Activated CD4-positive, alpha-beta T cell treated with anti-CD3 and anti-CD28 coated beads for 1 hour (primary cell): ENCODE measurements at places on chromosomes 5 and 9.

- DNase-seq, result no peak
These were observed 440.8 kb upstream of the PIK3R1 start for GRCh38 chr5:67774786-67775185.

- no peak for DNase-seq
These were observed 61.4 kb upstream of the ZSWIM6 start for GRCh38 chr5:61270510-61271165.

DNA sequence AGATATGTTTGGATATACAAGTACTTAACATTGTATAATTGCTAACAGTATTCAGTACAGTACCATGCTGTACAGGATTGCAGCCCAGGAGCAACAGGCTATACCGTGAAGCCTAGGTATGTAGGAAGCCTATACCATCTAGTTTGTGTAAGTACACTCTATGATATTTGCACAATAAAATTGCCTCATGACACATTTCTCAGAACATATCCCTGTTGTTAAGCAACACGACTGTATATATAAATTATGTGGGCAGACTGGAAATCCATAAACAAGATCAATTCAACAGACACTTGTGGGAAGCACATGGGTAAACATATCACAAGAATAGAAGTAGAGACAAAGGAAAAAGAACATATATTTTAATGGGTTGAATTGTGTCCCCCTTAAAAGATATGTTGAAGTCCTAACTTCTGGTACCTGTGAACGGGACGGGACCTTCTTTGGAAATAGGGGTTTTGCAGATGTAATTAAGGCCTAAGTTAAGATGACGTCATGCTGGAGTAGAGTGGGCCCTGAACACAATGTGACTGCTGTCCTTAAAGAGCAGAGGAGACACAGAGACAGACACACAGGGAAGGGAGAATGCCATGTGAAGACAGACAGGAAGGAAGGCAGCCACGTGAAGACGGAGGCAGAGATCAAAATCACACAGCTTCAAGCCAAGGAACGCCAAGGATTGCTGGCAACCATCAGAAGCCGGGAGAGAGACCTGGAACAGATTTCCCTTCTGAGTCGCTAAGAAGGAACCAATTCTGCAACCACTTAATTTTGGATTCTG is 76.3 kb downstream of the SCAI start:
- DNase-seq, result no peak

- no peak for DNase-seq
These were observed 72.6 kb upstream of the DMRTA1 start for GRCh38 chr9:22374051-22374450.

- DNase-seq, result no peak
These were observed 123.9 kb upstream of the FER start for GRCh38 chr5:108623826-108624225.

- DNase-seq, result no peak
These were observed 180.9 kb downstream of the MED10 start for GRCh38 chr5:6197427-6197826.

DNA sequence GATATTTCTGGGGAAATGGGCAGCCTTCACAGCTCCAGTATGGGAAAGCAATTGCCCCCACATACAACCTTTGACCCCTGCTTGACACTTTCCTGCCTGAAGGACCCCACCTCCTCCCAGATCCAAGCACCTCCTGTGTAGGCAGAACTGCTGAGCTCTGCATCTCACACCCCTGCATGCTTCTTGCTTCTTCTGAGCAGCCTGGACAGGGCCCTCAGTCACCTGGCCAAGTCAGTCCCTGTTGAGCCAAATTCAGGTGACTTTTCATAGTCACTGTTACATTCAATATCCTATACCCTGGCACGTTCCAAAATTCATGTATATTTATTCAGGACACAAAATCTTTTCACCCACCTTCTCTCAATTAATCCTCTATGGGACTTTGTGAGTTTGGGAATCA is 30.4 kb upstream of the CTSL start:
- no peak for DNase-seq

DNA sequence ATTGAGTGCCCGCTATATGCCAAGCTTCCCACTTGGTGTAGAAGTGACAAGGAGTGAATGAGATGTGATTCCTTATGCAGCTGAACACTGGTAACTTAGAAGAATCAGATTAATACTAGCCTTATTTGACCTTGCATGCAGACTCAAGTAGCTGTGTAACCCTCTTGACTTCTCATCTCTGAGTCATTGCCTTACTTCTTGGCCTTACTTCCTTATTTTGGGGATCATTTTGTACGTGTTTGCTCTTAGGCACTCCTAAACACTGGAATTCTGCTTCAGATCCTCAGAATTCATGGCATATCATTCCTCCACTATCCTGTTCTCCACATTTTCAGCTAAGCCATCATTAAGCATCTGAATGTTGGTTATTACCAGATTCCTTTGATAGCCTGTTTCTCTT is 948.9 kb upstream of the ARRDC3 start:
- no peak for DNase-seq

DNA sequence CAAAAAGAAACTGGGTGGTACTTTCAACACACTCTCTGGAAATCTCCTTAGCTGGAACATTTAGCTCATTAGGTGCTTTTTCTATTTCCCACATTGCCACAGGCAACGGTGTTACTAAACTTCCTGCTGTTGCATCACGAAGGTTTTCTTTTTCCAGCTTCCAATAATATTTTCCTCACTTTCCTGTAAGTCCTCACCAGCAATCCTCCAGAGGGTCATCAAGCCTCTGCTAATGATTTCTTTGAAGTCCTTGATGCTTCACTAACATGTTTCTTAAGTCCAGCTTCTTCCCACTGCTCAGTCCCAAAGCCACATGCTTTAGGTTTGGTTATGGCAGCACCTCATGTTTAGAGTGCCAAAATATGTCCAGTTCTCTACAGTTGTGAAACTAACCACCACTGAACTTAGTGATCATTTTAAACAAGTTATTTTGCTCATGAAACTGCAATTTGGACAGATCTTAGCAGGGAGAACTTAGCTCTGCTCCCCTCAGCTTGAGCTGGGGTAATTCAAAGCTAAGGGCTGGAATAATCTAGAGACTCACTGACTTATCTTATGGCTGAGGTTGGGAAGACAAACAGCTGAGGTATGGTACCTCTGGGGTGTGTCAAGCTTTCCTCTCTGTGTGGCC is 39.9 kb upstream of the RETREG1 start:
- DNase-seq, result no peak

- no peak for DNase-seq
These were observed 322.1 kb upstream of the SLC30A5 start for GRCh38 chr5:68771732-68772131.

DNA sequence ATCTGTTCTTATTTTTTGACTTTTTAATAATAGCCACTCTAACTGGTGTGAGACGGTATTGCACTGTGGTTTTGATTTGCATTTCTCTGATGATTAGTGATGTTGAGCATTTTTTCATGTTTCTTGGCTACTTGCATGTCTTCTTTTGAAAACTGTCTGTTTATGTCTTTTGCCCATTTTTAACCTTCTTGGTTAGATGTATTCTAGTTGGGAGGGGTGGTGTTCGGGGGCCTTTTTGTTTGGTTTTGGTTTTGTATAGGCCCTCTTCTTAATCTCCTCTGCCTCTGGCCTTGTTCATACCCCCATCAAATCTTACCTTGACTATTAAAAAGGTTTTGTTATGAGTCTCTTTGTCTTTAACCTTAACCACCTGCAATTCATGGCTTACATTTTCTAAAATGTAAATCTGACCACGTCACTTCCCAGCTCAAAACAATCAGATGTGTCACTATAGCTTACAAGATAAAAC is 107.8 kb upstream of the NR4A3 start:
- no peak for DNase-seq

DNA sequence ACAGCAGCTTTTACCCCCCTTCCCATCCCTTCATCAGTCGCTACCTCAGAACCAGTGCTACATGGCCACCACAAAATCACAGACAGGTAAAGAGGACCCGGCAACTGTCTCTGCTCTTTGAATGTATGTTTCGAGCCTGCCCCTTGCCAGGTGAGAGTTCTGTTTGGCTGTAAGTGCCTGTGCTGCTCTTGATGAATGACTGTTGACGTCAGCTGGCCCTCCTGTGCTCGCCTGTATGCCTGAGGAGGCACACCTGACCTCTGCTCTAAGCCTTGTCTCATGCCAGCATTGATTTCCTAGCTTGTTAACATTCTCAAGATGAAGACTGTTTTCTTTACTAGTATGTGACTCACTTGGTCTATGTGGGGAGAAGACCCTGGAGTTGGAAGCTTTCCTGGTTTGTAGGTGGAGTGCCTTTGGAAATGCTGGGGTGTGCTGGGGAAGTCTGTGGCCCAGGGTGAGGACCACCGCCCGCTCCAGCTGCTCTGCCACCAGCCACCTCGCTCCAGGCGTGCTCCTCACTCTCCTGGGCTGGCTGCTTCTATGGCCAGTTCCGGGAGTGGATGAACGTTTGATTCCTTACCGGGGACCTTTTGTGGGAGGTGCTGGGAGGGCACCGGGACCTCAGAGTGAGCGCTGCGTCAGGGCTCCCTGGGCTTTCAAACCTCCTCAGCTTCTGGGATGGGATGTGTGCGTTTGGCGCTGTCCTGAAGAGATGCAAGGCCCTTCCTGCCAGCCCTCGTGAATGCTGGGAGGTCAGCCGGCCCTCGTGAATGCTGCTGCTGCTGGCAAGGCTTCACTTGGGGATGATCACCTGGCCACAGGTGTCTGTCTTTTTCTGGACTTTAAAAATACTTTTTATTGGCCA is 109.9 kb downstream of the EHMT1 start:
- DNase-seq, result no peak

- no peak for DNase-seq
These were observed 39.6 kb upstream of the ANKRD34B start for GRCh38 chr5:80609692-80610091.

DNA sequence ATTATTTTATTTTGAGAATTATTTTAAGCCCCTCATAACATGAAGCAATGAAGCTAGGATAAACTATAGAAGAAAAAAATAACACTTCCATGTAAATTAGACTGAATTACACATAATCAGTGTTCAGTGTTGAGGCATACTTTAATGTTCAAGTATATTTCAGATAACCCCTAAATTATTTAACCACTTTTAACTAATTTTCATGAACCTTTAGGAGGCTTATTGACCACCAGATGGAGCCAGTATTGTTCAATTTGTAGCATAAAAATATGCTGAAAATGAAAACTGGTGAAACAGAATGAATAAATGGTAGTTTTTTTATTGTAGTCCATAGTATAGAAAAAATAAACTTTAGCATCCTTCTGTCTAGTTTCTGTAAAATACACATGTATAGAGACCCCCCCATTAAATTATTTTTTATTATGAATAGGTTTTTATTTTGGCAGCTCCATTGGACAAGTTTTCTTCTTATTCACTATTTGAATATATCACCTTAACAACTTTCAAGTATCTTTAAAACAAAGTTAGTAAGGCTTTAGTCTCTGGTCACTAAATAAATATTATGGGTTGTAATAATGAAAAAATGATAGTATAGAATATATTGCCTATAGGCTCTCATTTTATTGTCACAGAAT is 190.1 kb downstream of the CWC27 start:
- no peak for DNase-seq

- no peak for DNase-seq
These were observed 8.3 kb upstream of the NKD2 start for GRCh38 chr5:1000329-1000728.

DNA sequence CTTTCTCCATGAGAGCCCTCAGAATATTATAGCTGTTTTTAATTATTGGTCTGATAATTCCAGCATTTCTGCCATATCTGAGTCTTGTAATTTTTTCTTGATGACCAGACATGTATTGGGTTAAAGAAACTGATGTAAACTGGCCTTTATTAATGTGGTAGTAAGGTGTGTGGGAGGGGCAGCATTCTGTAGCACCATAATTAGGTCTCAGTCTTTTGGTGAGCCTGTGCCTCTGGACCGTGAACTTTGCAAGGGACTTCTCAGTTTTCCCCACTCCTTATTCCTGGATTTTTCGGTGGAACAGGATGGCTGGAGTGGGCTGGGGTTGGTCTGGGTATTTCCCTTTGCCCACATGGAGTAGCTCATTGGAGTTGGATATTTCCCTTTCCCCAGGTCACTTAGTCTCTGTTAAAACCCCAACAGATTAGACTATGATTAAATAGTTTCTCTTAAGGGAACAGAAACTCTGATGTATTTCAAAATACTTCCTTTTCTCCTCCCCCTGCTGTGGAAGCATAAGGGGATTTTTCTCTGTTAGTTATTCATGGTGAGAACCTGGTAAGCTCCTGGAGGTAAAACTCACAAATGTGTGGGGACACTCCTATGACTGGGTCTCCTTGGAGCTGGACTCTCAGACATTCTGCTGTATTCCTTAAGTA is 52.4 kb downstream of the FSD1L start:
- DNase-seq, result no peak

- DNase-seq, result no peak
These were observed 3.2 kb upstream of the DBN1 start for GRCh38 chr5:177476531-177477233.
